ENCODE measurements at places on chromosomes 5 and 9.

GRCh38 chr5:132873930-132874271 lies 433 bp downstream of the LEAP2 start:
- no peak for DNase-seq

- DNase-seq, result peak; percentile 42
These were observed 46.0 kb downstream of the CNOT6 start for GRCh38 chr5:180540050-180540694.

- no peak for DNase-seq
These were observed 104.1 kb upstream of the SPRY4 start for GRCh38 chr5:142428773-142429473.

DNA sequence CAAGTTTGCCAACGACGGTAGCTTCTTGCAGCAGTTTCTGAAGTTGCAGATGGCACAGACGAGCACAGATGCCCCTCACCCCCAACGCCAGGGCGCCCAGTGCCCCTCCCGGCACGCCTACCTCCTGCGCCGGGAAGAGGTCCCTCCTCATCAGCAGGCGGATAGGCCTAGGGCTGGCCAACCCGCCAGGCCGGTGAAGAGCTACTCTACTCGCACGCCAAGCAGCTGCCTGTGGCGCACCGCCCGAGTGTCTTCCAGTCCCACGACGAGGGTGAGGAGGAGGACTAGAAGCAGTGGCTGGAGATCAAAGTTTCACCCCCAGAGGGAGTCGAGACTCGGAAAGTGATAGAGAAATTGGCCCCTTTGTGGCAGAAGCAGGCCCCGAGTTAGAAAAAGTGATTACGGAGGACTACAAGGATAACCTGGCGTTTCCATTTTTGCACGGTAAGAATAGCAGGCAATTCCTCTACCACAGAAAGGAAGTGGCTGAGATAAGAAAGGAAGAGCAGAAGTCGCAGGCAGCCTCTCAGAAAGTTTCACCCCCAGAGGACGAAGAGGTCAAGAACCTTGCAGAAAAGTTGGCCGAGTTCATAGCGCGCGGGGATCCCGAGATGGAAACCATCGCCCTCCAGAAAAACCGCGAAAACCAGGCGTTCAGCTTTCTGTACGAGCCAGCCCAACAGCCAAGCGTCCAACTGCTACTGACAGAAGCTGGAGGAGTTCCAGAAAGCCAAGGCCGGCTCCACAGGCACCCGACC lies 170.4 kb downstream of the HINT1 start:
- no peak for DNase-seq

GRCh38 chr5:153562189-153562588 lies 71.7 kb downstream of the GRIA1 start:
- DNase-seq, result no peak

DNA sequence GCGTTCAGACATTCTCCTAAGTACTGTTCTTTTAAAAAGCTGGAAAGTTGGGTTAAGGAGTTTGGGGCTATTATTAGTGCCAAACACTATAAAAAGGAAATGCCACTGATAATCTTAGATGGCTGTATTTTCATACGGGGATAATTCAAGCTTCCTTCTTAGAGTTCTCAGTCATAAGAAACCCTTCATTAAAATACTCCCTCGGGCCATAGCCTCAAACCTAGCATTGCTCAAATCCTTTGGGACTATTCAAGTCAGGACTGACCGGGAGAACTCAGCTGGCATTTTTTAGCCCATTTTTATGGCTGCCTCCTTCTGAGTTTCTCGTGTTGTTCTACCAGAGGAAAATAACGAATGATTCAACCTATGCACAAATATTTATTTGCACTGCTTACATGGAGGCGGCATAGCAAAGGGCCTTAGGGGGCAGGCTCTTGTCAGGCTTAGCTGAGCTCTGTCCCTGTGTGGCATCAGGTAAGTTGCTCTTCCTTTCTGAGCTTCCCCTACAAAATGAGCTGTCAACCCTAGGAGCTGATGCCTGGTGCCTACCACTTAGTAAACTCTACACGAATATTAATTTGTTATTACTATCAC lies 33.5 kb upstream of the ADAM19 start:
- DNase-seq, result no peak

- DNase-seq, result no peak
These were observed 2.0 kb upstream of the ZNF462 start for GRCh38 chr9:106860721-106861639.

DNA sequence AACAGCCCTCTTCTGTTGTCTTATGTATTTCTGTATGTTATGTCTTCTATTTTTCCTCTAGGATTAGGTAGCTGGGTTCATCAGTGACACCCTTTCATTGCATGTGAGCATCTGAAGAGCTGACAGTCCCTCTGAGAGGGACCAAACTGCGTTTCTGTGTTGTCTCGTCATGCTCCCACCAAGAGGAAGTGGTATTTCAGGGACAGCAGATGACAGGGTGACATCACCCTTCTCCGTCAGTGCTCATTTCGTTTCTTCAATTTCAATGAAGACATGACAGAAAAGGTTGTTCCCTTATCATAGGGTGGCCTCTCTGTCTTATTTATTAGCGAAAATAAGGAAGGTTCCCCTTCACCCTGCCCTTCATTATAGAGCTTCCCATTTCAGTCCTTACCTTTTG lies 225.9 kb upstream of the NR4A3 start:
- peak; percentile 7 for DNase-seq

DNA sequence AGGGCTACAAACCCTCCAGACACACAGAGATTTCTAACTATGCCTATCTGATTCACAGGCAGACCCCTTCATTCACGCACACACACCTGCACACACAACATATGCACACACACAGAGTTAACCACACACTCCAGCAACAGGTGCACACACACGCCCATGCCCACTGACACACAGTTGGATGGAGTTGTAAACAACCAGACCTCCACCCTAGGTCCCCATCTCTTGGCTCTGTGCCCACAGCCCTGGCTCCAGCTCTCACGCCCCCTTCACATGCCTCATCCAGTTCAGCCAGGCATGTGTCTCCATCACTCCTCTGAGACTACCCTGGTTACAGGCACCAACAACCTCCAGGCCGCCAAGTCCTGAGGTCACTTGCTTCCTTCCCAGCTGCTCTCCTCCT lies 61.1 kb downstream of the PSD2 start:
- no peak for DNase-seq

- DNase-seq, result no peak
These were observed 12.9 kb upstream of the RFESD start for GRCh38 chr5:95633671-95634070.

DNA sequence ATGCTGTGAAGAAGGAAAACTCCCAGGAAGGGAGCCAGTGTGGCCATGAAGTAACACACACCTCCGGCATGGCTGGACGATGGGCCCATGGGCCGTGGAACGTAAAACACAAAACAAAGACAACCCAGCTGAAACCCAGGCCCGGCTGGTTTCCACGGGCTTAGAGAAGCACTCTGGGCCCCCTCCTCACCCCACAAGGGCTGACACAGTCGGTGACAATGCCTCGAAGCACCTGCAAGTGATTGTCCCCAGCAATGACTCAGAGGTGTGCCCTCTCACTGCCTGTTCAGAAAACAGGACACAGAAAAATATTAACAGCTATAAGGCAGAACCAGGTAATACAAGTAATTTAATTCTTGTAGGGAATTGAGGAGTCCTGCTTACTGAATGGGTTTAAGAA lies 135.3 kb downstream of the ROR2 start:
- no peak for DNase-seq

- no peak for DNase-seq
These were observed 2.1 kb upstream of the GPRIN1 start for GRCh38 chr5:176612008-176612407.

- DNase-seq, result peak; percentile 45
These were observed 43.4 kb upstream of the NR4A3 start for GRCh38 chr9:99778308-99778707.

- DNase-seq, result no peak
These were observed 99.8 kb downstream of the RALGPS1 start for GRCh38 chr9:127014216-127014909.

- no peak for DNase-seq
These were observed 84.0 kb downstream of the COL5A1 start for GRCh38 chr9:134725605-134725940.

DNA sequence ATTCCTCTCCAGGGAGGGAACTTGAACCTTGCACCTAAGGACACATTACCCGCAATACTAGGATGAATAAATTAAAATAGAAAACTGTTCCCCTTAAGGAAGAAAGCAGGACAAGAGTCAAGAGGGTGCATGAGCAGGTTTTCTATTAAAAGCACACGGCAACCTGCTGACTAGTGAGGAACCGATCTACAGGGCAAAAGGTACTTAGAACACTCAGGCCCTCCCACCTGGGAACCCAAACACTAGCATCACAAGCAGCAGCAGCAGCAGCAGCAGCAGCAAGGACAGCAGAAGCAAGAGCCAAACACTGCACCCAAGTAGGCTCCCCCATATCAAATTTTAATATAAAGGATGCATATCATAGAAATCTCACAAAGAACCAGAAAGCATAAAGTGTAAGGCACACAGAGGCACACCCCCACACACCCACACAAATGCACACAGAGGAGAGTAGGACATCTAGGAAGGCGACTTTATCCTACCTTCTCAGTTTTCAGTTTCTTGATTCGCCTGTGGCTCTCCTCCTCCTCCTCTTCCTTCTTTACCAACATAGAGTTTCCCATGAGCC lies 2.8 kb downstream of the ZNF608 start:
- no peak for DNase-seq

- DNase-seq, result no peak
These were observed 378.0 kb upstream of the PDE4D start for GRCh38 chr5:60271517-60271916.

- no peak for DNase-seq
These were observed 87.3 kb downstream of the INSYN2B start for GRCh38 chr5:169893010-169893409.

DNA sequence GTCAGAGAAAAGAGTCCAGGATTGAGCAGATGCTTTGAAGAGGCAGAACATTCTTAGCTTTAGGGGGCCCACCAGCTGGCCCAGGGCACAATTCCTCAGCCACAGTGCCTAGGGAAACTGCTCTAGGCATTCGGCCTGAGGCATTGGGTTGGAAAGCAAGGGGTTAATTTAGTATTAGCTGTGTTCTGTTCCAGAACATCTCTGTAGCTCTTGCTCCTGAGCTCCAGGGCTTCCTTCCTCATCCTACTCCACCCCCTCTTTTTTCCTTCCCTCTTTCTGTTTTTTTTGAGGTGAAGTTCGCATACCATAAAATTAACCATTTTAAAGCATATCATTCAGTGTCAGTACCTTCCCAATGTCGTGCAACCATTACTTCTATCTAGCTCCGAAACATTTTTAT lies 74.5 kb upstream of the PANK3 start:
- DNase-seq, result no peak

GRCh38 chr9:127684576-127684975 lies 22.2 kb upstream of the CFAP157 start:
- no peak for DNase-seq

GRCh38 chr5:18043344-18043743 lies 409.1 kb downstream of the TAF11L14 start:
- DNase-seq, result no peak

- peak; percentile 10 for DNase-seq
These were observed 52.6 kb upstream of the KLF9 start for GRCh38 chr9:70466976-70467561.

GRCh38 chr5:9903801-9904200 lies 273.6 kb upstream of the TAS2R1 start:
- no peak for DNase-seq

DNA sequence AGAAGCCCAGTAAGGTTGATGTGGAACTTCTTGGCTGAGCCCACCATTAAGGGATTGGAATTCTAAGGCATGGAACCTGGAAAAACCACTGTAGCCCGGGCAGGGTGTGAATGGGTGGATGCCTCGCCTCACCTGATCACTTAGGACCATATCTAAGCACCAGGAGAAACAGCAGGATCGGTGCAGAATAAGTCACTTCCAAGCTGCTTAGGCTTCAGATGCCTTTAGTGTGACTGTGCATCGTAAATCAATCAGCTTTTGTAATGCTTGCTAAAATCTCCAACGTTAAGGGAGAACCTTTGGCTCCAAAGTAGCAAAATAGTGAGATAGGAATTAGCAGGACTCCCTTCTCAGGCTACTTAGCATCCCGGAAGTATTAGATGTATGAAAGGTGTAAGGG lies 103.9 kb upstream of the MEGF10 start:
- no peak for DNase-seq

GRCh38 chr5:66881480-66882161 lies 285.4 kb downstream of the MAST4 start:
- DNase-seq, result no peak

DNA sequence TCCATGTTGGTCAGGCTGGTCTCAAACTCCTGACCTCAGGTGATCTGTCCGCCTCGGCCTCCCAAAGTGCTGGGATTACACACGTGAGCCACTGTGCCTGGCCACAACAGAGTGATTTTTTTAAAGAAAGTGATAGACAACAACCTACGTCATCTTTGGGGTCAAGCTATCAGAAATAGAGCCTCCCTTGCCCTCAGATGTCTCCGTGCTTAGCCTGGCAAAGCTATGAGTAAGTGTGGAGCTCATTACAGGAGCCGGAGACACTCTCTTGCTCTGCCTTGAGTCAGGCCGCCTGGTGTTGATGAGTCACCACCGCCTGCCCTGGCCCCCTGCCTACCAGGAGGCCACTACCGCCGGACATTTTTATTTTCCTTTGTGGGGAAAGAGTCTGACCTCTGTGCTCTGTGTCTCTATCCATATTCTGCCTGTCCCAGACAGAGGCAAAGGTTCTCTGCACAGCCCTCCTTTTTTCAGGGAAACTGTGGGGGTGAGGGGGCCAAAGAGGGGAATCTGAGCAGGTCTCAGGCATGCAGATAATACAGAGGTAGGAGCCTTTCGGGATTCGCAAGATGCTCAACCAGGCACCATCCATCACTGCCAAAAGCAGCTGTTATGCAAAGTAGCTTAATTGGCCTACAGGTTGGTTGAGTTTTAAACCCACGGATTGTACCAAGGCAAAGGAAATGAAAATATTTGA lies 123.7 kb upstream of the CPEB4 start:
- no peak for DNase-seq

- peak; percentile 97 for DNase-seq
These were observed at the start of gene EEIG1 for GRCh38 chr9:127980706-127981558. Gene EEIG1 (minus strand): TSS chr9:127980989. CDS start chr9:127980137, 852 bp downstream.

DNA sequence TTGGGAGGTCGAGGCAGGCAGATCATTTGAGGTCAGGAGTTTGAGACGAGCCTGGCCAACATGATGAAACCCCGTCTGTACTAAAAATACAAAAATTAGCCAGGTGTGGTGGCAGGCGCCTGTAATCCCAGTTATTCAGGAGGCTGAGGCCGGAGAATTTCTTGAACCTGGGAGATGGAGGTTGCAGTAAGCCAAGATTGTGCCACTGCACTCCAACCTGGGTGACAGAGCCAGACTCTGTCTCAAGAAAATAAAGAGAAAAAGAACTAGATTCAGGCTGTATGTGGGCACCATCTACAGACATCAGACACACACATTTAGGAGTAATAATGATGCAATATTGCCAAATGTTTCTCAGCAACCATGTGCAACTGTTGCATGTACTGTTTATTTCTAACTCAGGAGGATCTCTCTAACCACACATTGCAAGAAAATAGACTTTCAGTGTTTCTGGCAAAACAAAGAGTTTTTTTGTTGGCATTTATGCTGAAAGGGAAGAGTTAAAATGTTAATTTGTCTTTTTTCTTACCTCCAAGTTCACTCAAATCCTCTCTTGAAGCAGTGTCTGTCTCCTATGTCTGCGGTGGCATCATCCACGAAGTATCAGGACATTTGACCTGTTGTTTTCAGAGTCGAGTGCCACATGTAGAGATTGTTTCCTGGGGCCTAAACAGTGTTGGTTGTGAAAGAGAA lies 5.1 kb upstream of the ORM1 start:
- DNase-seq, result peak; percentile 19

GRCh38 chr5:87765009-87765408 lies 352.3 kb upstream of the CCNH start:
- DNase-seq, result no peak

- DNase-seq, result no peak
These were observed 1.6 kb downstream of the LIFR start for GRCh38 chr5:38554861-38555260.

All from activated CD4-positive, alpha-beta T cell treated with anti-CD3 and anti-CD28 coated beads, Interleukin-2, Interleukin-4, amounts not matched to agents 100 ng/mL and 50 ng/mL, durations not matched to agents 16 hours and 8 hours (primary cell).